ENCODE measurements at places on chromosomes 11 and 22.
A peak's percentile ranks its signal among the peaks of the same experiment; 100 is the strongest.

DNA sequence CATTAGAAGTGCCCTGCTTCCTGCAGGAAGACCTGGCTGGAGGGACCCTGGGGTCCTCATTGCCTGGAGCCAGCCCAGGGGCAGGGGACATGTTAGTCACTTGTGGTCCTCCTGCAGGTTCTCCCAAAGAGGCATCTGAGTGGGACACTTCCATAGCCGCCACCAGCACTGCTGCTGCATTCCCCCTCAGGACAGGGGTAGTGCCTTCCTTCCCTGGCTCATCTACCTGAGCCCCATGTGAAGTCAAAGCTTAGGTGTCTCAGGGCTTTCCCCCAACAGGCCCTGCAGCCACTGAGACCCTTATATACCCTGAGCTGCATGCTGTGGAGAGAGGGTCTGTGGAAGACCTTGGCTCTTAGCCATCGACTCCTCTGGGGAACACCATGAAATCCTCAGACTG is 45.0 kb upstream of the VPREB1 start:
- no peak for DNase-seq

DNA sequence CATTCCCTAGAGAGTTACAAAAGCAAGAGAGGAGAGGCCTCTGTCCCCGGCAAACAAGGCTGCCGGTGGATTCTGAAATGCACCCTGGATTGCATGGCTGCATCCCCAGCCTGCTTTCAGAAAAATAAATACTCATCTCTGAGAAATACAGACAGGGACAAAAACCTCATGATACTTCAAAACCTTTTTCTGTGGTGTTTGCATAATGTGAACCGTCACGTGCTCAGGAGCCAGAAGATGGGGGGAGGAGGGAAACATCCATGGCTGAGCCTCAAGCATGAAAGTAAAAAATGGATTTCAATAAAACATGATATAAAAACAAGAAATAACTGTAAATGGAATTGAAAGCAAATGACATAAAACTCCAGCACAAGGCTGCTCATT is 198.5 kb upstream of the NCAM1 start:
- peak; percentile 61 for DNase-seq

DNA sequence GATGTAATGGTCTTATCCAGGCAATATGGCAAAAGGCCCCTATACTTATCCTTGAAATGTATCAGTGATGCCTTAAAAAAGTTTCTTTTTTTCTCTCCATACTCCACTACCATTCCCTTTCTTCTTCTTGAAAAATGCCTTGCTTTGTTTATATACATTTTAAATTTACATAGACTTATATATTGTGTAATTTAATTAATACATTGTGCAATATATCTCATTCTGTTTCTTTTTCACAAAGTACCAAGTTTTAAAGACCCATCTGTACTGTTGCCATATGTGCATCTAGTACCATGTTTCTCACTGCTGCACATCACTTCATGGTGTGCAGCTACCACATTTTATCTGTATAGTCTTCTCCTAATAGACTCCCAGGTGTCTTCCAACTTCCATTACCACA is 7.5 kb downstream of the MMP8 start:
- no peak for DNase-seq

DNA sequence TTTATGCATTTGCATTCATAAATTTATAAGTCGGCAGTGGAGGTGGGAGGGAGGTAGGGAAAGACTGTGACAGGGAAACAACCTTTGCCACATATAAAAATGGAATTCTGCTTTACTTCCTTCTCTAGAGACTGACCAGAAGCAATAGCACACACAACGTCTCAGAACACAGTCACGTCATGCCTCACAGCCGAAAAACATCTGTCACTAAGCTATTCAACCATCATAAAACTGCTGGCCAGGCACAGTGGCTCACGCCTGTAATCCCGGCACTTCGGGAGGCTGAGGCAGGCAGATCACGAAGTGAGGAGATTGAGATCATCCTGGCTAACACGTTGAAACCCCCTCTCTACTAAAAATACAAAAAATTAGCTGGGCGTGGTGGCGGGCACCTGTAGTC is 101.0 kb upstream of the CHRM4 start:
- no peak for DNase-seq

DNA sequence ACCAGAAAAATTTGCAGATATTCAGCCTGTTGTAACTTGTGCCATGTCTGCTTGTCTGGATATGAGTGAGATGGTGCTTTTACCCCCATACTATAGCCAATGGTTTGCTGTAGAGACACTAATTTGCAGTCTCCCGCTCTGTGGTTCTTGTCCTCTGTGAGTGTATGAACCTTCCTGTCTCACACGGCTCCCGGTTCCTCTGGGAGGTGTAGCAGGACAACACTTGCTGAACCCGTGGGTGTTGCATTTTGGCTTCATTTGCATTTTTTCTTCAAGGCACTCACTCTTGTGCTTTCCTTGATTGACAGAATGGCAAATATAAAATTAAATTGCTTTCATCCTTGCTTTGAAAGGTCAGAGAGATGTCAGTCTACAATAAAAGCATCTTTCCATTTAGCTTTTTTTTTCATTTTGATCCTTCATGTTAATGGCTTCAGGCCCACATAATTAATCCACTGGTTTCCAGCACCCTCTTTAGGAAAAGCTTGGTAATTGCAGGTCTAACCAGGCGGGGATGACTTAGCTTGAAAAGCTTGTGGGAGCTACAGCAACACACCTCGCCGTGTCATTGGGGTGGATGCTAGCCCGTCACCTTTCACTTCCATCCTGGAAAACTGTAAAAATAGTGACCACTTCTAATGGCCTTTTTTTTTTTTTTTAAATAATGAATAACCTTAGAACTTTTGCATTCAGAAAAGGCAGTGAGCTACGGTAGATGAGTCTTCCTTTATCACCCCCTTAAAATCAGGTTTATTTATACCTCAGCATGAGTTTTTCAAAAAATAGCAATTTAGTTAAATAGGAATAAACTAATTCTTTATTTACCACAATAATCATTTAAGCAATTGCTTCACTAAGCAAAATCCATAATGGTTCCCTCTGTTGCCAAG is 27.4 kb upstream of the ST14 start:
- peak; percentile 52 for DNase-seq
